ENCODE measurements at places on chromosomes 2 and 18.

GRCh38 chr2:168697668-168698121 lies 104.7 kb upstream of the NOSTRIN start:
- no peak for DNase-seq

DNA sequence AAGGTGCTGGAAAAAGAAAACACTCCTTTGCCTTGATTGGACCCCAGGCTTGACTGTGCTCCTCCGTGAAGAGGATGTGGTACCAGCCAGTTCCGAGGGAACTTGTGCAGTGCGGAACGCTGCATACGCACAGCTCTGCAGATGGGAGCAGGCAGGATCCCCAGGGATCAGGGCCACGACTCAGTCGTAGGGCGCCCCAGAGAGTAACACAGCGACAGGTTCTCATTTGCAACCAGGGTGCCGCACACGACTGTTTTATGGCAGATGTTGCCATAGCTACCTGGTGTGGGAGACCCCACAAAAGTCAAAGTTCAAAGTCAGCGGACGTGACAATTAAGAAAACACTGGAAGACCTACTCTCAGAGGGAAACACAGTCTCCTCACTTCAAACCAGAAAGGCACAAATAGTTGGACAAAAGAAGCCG lies 779 bp downstream of the MALL start:
- no peak for DNase-seq

- peak; percentile 26 for DNase-seq
These were observed 48.5 kb downstream of the SMAD7 start for GRCh38 chr18:48902023-48902855.

GRCh38 chr2:39593439-39594393 lies 72.0 kb upstream of the TMEM178A start:
- DNase-seq = no peak

DNA sequence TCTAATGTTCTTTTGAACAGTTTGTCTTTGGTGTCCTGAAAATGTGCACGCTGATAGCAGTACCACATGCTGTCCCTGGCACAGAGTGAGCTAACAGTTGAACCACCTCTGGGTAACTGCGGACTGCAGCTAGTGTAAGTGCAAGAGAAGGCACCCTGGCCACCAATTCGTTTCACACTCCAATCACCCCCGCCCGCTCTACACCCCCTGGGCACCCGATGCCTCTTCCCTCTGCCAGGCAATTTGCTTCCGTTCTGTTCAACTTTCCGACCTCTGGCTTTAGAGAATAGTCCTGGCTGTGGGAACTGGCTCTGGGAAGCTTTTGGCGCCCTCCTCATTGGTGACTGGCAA lies 1.4 kb downstream of the DOCK10 start:
- no peak for DNase-seq

GRCh38 chr2:214232271-214232670 lies 178.6 kb upstream of the VWC2L start:
- DNase-seq = no peak

DNA sequence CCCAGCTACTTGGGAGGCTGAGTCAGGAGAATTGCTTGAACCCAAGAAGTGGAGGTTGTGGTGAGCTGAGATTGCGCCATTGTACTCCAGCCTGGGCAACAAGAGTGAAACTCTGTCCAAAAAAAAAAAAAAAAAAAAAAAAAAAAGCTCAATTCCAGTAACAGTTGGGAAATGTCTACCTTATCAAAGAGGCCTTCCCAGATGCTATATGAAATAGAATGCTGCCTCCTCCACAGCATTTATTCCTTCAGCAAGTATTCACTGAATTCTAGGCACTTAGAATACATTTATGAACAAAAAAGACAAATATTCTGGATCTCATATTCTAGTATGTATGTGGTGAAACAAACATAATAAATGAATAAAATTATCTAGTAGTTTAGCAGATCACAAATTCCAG lies 12.8 kb upstream of the CDK5R2 start:
- DNase-seq = no peak

DNA sequence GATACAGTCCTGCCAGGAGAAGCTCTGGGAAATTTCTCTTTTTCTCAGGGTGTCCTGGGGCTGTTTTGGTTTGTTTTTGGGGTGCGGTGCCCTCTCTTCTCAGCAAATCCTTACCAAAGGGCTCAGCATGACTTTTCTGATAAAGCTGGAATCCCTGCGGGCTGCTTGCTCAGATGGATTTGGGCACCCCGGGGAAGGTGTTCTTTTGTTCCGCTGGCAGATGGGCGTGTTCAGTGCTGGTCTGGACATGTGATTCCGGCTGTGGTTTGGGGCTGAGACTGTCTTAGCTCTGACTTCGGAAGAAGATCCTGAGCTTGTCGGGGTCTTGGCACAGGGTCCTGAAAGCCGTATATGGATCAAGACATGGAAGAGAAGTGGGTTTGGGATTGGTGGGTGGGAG lies 134.2 kb upstream of the SPRED2 start:
- DNase-seq = no peak

DNA sequence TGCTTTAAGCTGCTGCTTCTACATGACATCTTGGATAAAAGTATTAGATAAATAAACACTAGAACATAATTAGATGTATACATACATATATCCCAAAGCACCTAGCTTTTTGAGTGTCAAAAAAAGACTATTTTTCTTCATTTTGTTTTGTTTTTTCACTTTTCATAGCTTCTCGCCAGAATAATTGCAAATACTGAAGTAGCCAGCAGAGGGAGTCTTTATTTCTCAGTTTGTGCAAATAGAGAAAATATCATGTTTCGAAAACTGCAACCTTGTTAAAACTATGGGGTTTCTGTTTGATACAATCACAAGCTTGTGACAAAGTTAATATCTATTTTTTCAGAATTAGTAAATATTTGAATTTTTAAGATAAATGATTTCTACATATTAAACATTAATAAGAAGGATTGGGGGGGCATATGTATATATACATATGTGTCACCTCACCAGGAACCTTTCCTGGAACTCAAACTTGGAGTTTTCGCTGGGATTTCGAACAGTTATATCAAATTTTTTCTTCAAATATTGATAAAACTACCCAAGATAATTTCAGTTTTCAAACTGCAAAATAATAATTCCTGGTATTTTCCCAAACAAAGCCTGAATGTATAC lies 61.0 kb downstream of the GRB14 start:
- peak; percentile 42 for DNase-seq

DNA sequence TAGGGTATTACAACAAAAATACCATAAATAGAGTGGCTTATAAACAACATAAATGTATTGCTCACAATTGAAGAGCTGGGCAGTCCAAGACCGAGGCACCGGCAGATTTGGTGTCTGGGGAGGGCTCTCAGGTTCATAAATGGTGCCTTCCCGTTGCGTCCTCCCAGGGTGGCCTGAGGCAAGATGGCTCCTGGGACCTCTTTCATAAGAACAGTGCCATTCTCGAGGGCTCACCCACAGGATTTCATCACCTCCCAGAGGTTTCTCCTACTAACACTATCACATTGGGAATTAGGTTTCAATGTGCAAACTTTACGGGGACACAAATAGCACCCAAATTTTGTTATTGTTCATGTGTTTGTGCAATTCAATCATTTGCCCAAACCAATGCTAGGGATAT lies 793.5 kb upstream of the HS6ST1 start:
- DNase-seq = no peak

DNA sequence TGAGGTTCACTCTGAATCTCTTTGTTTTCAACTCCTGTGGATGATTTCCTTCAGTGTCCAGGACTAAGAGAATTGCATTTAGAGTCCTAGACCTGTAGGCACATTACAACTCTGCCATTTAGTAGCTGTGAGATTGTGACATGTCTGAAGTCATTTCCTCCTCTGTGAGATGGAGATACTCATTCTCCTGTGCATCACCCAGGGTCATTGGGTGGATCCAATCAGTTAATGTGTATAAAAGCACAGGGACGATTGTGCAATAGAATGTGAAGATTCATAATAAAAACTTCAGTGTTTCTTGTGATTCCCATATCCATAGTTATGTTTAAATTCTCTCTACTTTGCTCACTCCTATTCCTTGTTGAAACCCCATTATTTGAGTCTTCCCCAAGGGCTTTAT lies 113.6 kb downstream of the DIS3L2 start:
- DNase-seq = no peak

- no peak for DNase-seq
These were observed 47.4 kb downstream of the ARHGAP15 start for GRCh38 chr2:143176606-143177005.

- no peak for DNase-seq
These were observed 6.8 kb downstream of the STRADB start for GRCh38 chr2:201458381-201458780.

DNA sequence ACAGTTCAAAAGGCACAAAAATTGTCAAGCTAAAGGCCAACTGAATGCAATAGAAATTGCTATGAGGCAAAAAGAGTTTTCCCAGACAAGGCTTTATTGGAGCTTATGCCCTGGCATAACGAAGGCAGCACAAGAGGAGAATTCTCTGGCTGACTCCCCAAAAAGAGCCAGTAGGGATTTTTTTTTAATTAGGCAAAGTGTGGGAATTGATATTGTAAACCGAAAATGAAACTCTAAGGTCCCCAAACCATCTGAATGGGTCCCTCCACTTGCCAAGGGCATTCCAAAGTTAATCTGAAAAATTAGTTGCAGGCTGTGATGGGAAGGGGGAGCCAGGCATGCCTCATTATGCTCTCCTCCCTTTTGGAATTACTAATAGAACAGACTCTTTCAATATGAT lies 118.9 kb downstream of the SPOPL start:
- no peak for DNase-seq

- DNase-seq = no peak
These were observed 46.1 kb downstream of the SPATS2L start for GRCh38 chr2:200352636-200353035.

GRCh38 chr2:33909945-33910695 lies 311.0 kb upstream of the FAM98A start:
- no peak for DNase-seq

DNA sequence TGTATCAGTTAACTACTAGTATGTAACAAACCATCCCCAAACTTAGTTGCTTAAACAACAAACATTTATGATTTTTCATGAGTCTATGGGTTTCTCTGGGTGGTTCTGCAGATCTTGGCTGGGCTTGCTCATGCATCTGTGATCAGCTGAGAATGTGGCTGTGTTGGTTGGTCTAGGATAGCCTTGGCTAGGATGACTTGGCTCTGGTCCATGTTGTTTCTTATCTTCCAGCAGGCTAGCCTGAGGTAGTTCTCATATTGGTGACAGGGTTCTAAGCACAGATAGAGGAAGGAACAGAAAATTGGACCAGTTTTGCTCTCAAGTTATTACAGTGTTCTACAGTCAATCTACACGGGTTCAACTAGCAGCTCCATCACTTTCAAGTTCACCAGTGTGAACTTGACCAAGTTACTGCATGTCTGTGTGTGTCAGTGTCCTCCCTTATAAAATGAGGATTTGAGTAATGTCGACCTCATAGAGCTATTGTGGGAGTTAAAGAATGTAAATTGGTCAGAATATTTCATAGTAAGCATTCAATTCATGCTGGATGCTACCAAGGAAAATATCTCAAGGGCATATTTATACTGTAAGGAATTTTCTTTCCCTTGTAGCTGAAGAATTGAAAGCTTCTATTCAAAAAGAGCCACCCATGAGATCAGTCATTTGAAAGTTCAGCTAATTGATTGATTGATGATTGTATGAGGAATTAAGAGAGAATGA lies 65.3 kb downstream of the MYO3B start:
- no peak for DNase-seq

DNA sequence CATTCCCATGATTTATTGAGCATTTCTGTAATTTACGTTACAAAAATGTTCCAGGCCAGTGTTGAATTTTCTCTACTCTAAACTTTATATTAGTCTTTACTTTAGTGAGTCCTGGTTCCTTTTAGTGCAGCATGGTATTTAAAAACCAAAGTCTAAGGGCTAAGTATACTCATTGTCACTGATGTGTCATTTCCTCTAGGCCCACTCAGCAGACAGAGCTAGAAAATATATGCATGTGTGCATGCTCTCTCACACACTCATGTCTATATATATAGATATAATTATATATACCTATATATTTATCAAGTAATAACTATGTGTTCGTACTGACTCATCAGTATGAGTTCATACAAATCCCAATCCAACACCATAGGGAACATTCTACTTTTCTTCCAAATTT lies 132.5 kb upstream of the SLC8A1 start:
- no peak for DNase-seq

DNA sequence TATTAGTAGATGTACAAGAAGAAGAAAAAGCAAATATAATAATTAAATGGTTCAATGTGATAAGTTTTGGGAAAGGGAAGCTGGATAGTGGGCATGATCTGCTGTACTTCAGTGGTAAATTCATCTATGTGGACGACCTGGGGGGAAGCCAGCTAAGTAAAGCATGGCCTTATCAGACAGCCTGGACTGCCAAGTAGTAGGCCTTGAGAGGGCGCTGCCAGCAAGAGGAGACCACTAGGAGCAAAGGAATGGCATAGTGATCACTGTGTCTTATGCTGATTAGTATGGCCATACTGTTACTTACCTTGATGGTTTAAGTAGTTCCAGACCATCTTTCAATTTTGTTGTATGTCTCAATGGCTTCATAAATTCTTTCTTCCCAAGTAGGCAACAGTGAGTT lies 287.6 kb downstream of the SETBP1 start:
- DNase-seq = no peak

DNA sequence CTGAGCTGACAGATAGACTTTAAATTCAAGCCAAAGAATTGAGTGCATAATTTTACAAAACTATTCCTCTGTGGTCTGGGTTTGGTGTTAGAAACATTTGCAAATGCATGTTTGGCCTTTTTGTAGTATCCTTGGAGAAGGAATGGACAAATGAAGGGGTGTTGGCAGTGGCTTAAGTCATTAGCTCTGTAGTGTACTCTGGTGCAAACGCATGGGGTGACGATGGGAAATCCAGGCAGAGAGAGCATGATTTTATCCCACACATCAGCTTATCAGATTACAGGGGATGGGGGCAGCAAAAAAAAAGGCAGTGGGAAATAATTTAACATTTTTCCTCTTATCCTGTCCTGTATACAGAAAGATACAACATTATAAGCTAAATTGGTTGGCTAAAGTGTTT lies 320.6 kb downstream of the ZNF516 start:
- no peak for DNase-seq

GRCh38 chr2:21812766-21813165 lies 689.0 kb downstream of the TDRD15 start:
- DNase-seq = no peak

Measured in NCI-H1694 treated with DMSO at 0.1 percent for 48 hours (cell line).